A172 (cell line): ENCODE measurements at places on chromosomes 5 and 9. TPM values are rescaled to one million over a fixed set of nuclear protein-coding genes. Genes with fewer than 3 reads are reported as not detected.

- no peak for DNase-seq
Measured at GRCh38 chr5:123138774-123139173, 49.7 kb downstream of the PRDM6 start.

DNA sequence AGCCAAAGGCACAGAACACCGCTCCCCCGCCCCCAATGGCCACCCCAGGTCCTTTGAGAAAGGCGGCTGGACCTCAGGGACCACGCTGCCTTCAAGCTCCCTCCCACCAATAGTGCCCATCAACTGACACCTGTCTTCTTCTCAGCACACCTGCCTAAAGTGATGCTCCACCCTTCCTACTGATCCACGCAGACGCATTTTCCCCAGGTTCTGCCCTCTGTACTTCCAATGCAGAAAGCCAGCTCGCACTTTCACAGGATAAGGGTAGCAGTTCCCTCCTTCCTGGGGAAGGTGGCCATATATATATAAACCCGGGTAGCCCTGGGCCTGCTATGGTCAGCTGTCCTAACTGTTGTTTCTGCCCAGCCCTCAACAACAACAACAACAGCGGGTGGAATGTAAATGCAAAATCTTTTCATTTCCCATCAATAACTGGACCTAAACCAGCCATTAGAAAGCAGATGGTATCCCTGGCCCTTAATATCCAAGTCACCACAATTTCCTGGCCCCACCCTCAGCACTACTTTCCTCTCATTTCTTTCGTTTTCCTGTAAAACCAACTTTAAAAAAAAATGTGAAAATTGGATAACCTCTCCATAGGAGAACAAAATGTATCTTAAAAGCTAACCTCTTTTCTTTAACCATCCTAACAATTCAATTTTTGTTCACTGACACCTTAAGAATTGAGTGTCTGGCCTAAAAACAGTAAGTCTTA lies 1.7 kb downstream of the GOLM1 start:
- no peak for DNase-seq

DNA sequence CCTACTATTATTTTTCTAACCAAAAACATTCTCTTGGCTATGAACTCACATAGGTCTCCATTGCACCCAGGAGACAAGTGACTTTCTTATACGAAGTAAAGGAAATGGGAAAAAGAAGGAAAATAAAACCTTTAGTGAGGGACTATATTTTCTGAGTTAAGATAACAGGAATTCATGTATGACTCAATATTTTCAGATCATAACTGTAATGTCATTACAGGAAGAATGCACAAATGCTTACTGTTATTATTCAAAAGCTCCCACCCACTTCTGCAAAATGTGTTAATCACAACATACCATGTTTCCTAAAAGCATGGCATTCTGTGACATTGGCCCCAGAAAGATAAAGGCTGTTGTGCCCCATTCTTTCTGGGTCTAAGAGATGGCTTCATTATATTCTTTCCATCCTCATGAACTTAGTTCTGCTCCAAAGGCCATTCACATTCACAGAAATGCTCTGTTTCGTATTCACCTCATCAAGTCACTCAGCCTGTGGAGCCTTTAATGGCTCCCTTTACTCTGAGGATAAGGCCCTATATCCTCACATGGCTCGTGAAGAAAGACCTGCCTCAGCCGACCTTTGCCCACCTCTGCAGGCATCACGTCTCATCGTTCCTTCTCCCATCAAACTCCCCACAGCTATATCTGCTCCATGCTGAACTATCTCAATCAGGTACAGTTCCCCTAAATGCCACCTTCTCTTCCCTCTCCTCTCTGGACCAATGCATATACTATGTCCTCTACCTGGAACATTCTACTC lies 77.0 kb downstream of the ABCA1 start:
- DNase-seq: no peak

GRCh38 chr5:1437226-1437829 lies 7.9 kb downstream of the SLC6A3 start:
- DNase-seq: peak; percentile 41

DNA sequence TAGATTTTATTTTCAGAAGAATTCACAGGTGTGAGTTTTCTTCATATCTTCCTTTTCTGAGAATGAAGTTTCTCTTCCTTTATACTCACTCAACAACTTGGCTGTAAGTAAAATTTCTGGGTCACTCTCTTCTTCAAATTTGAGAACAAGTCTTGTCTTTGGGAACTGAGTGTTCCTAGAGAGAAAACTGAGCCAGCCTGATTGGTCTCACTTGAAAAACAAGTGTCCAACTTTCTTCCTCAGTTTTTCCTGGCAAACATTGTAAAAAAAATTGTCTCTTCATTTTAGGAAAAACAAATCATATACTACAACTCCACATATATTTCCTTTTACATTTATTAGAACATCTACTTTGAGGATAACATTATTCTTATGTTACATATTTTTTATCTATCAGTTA lies 156.1 kb upstream of the GHR start:
- no peak for DNase-seq

DNA sequence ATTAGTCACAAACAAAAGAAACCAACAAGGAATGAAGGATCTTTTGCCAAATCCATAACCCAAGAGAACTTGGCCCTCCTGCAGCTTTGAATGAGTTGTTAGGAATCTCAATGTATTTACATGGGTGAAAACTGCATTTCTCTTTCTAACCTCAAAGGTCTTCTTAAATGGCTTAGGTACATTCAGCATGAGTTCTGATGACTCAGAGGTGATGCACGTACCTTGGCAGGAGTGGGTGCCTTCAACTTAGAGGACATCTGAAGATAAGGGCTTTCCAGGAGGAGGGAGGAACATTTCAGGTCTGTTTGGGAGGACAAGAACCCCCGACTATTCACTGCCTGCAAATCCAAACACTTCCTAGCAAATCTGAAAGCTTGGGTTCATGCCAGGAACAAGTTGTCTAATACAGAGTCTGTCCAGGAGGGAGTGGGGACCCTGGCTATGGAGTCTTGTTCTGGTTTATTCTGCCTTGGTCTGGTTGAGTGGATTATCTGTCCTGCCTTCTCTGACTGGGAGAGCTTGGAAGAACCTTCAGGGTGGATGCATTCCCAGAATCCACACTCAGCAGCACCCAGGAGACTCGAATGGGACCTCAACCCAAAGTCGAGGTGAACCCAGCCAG lies 65.7 kb downstream of the IRX2 start:
- DNase-seq: no peak

- DNase-seq: peak; percentile 96
Measured at GRCh38 chr5:175809531-175810121, 61.8 kb upstream of the CPLX2 start.

GRCh38 chr9:135401218-135401617 lies 78.4 kb upstream of the PPP1R26 start:
- DNase-seq: no peak

DNA sequence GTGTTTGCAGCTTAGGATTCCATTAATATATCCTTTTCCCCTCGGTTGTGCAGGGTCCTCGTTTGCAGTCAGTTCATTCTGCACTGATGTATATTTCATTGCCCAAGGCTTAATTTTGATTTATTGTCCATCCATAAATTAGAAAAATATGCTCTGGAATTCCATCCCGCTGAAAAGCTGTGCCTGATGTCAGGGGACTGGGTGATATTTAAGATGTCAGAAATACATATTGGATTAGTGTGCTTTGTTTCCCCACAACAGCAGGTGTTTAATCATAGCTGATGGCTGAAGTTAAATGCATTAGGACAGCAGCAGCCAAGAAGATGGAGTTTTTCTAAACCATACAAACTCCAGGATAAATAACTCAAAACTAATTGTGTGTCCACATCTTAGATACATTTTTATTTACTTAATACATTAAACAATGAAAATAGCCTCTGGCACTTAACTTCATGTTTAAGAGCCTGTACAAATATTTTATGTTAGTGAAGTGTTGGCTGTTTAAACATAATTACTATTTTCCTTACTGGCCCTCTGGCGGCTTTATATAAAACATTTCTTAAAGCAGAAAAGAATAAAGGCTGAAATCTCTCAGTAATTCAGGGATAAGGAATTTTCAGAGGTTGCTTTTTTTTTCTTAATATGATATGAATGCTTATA lies 170.4 kb upstream of the TBCA start:
- no peak for DNase-seq

GRCh38 chr5:26666371-26666770 lies 372.0 kb downstream of the CDH9 start:
- no peak for DNase-seq

DNA sequence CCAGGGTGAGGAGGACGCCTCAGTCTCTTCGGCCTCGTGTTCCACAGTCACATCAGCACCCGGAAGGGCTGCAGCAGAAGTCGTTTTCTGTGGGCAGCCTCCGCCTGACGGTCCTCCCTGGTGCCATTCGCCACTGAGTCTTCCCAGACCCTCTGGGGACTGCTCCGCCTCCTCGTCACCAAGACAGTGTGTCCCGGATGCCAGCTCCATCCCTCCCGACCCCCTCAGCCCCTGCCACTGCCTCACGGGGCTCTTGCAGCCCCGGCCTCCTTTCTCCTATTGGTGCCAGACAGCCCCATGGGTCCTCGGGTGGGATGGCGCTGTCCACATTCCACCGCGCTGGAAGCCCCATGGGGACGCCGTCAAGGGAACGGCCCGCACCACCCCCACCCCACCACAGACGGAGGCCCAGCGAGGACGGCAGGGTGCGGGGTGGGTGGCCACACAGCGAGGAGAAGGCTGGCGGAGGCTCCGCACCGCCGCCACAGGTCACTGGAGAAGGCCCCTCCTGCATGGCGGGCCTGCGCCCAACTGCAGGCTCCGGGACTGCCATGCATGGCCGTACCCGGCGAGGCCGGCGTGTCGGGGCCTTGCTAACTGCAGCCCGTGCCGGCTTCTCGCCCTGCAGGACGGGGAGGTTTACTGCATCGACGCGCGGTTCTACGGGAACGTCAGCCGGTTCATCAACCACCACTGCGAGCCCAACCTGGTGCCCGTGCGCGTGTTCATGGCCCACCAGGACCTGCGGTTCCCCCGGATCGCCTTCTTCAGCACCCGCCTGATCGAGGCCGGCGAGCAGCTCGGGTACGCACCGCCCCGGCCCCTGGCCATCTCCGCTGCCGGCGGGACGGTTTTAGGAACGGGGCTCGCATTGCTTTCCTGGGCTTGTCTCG lies 43.6 kb upstream of the CACNA1B start:
- DNase-seq: no peak

DNA sequence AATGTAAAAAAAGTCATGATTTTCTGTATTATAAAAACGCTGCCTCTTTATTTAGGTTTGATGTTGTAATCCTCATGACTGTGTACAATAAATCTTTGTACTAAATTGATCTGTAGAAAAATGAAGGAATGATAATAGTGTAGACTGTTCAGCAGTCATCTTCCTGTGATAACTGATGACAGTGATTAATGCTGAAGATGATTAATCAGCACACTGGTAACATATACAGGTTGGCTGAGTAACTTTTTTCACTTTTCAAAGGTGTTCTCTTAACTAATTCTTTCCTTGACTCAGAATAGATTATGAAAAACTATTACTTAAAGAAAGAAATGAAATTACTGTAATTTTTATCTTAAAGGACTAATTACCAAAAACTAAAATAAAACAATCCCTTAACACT lies 122.5 kb downstream of the RFX3 start:
- no peak for DNase-seq

- no peak for DNase-seq
Measured at GRCh38 chr9:108396193-108396592, 459.6 kb downstream of the ACTL7B start.

GRCh38 chr9:128124873-128125579 lies 2.5 kb downstream of the PTGES2 start:
- DNase-seq: no peak

DNA sequence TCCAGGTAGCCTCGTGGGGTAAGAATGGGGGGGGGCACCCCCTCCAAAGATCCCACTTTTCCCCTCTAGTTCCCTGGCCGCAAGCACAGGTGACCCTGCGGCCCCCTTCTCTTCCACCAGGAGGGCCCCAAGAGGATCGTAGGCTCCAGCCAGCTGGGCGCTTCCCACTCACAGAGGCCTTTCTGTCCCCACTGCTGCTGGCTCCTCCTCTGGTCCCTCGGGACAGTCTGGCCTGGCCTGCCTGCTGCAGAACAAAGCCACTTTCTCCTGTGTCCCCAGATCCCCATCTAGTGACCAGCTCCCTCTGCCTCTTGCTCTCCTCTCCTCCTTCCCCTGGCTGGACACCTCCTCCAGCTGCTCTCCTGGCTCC lies 534 bp upstream of the SAPCD2 start:
- DNase-seq: peak; percentile 65

Gene NEUROG1
- not detected in 2 replicates for total RNA-seq

Gene PCDHGA3
- total RNA-seq: 0.14 TPM in 1 of 2 replicates, not detected in the other

Gene ASS1
- total RNA-seq: not detected in 2 replicates

Gene HRCT1
- 1.0 TPM in 1 of 2 replicates, not detected in the other for total RNA-seq

Gene PCDHGB7
- total RNA-seq: 14.6 and 15.0 TPM in 2 replicates

Gene OR1N1
- not detected in 2 replicates for total RNA-seq

Gene SAP30L
- 22.4 and 41.8 TPM in 2 replicates for total RNA-seq
